ENCODE measurements at places on chromosomes 4 and X.
A peak's percentile ranks its signal among the peaks of the same experiment; 100 is the strongest.

GRCh38 chrX:151753313-151754046, 18.9 kb downstream of the CNGA2 start:
- peak; percentile 38 for DNase-seq

DNA sequence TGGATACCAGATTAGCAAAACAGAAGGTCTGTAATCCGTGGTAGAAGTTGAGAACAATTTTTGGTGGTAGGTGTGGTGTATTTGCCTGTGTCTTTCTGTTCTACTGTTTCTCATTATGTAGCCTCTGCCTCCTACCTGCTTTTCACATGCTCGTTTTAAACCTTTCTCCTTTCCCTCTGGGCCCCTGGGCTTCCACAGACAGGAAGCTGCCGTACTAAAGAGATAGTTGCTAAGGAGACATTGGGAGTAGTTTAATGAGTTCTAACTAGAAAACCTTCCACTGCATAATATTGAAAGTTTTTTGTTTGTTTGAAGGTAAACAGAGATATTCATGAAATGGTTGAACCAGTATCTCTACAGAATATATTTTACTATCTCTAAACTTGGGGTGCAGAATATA, 107.8 kb downstream of the STOX2 start:
- no peak for DNase-seq

DNA sequence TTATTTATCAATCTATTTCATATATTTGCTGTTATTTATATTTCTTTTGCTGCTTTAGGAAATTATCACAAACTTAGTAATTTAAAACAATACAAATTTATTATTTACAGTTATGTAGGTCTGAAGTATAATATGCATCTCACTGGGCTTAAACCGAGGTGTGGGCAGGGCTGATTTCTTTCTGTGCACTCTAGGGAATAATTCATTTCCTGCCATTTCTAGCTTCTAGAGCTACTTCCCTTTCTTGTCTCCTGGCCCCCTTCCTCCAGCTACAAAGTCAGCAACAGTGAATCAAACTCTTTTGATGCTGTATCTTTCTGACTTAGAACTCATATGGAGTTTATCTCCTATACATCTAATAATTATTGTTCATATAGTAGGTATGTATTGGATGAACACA, 303.5 kb upstream of the ARSJ start:
- no peak for DNase-seq

GRCh38 chrX:48835524-48836329, at the start of gene PCSK1N:
Gene PCSK1N, minus strand, starts transcription at chrX:48835610. Its CDS starts 78 bp downstream, at chrX:48835532.
- DNase-seq: no peak

DNA sequence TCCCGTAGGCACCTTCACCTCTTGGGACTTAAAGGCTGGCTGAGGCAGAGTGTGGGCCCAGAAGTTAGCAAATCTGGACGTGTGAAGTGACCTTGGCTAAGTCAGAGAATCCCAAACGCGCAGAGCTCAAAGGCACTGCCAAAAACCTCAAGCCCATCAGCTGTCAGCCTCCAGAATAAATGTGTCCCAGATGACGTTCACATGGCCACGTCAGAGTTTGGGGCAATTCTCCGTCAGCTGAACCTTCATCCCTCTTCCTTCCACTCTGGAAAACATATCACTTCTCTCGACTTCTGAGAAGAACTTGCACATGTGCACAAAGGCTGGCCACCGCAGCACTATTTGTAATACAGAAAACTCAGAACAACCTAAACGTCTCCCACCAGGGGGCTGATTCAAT, 35.7 kb upstream of the APLN start:
- no peak for DNase-seq

DNA sequence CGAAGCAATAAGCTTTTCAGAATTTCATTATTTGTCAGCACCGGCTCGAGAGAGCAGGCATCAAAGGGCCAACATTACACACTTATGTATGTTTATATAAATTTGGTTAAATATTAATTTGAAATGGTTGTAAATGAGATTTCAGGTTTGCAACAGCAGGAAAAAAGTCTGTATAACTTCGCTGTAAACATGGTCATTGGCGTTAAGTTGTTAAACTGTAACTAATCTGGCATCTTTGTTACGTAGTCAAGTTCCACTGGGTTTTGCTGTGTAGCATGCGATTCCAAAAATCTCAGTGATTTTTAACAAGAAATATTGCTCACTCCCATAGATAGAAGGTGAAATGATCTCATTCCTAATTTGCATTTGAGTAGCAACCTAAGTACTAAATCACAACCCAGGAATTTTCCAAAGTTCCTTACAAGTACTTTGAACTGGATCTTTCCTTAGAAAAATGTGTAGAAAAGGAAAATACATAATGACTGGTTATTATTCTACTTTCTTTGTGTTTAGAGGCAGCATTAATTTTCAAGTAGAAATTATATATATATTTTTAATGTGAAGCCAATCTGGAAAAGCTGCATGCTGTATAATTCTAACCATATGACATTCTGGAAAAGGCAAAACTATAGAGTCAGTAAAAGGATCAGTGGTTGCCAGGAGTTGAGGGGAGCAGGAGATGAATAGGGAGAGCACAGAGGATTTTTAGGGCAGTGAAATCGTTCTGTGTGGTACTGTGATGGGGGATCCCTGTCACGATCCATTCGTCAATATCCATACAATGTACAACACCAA, 222.1 kb downstream of the CBR4 start:
- peak; percentile 94 for DNase-seq

Measured in astrocyte of the cerebellum (primary cell).